ENCODE measurements at places on chromosomes 4 and X.

DNA sequence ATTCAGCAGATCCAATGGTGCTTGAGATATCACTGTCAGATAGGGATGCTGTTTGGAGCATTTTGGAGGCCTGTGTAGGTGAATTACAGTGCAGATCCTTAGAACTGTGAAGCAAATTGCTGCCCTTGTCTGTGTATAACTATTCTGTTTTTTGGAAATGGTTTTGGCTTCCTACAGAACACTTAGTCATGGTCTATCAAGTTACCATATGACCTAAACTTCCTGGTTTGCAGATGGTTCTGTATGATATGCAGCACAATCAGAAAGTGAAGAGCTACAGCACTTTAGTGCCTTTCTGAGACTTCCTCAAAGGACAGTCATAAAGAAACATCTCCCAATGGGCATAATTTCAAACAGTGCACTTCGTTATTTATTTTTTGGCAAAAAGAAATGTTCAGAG, 688.6 kb downstream of the SH3BGRL start:
- no peak for DNase-seq

- no peak for DNase-seq
Observed at GRCh38 chr4:138050601-138051000, 191.5 kb downstream of the SLC7A11 start.

DNA sequence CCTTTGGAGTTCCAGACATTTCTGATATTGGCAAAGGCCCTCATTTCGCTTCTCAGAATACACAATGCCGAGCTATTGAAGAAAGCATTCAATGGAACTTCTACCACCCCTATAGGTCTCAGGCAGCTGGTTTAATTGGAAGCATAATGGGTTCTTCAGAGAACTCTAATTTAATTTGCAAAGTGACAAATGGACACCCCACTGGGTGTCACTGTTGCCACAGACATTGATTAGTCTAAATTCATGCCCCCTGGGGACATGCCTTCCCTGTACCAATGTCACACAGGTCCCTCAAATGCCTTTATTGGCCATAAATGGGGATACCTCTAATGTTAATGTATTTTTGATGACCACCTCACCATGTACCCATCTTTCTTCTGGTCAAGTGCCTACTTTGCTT, 22.9 kb upstream of the TMEM255A start:
- no peak for DNase-seq

DNA sequence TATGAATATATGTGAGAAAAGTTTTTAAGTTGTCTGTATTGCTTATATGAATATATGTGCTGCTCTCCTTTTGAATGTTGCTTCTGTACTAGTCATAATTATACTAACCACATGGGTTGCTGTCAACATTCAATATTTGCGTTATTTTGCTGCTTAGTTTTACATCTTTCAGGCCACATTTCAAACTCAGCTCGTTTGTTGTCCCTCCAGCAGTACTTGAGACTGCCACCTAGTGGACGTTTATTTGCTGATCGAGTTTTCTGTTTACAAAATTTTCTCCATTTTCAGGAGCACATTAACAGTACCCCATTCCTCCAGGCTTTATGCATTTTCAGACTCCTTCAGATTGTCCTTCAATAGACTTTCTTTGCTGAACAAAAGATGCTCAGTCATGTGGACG, 75.8 kb downstream of the NUDT11 start:
- no peak for DNase-seq

DNA sequence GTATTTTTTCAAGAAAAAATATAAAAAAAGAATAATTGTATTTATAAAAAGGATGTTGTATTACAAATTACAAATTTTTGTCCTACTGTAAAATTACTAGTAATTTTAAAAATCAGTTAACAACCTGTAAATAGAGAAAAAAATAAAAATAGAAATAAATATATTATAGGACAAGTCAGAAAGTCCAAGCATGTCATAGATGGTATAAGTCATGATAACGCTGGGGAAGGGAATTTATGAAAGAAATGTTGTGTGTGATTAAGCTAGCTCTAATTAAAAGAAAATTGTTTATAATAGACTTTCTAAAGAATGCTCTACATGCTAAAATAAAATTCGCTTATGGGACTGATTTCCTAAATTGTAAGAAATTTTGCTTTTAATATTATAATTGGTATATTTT, 2329.9 kb downstream of the ARAP2 start:
- no peak for DNase-seq

GRCh38 chr4:38920677-38921076, 53.1 kb downstream of the FAM114A1 start:
- DNase-seq, result no peak

GRCh38 chrX:135516376-135516775, 4.1 kb upstream of the INTS6L start:
- no peak for DNase-seq

GRCh38 chr4:95545546-95545945, 3.2 kb downstream of the UNC5C start:
- DNase-seq, result no peak

DNA sequence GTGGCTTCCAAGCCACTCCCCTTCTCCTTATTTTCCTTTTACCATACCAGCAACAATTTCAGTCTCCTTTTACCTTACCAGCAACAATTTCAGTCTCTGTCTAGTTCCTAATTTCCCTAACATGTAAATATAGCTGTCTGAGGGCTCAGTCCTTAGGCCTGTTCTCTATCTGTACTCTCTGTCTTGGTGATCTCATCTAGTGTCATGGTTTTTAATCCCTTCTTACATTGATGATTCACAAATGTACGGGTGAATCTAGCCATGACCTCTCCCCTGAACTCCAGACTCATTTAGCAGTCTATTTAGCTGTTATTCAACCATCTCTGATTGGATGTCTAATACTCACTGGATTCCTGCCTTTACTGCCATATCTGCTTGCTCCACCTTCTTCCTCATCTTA, 7.2 kb downstream of the IL15 start:
- no peak for DNase-seq

- no peak for DNase-seq
Observed at GRCh38 chrX:113699939-113700338, 859.3 kb upstream of the AMOT start.

DNA sequence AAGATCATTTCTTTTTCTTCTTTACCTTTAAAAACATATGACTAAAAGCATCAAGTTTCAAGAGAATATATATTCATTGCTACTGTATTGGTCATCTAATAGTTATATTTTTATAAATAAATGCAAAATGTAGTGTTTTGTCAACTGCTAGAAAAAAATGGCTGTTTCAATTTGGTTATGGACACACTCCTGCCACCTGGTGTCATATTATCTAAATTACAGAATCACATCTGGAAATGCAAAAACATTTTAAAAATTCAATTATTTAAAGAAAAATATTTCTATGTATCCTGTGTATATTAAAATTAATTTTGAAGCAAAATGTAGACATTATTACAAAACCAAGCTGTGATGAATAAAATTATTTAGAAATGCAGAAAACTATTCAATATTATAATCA, 329.4 kb upstream of the PCDH18 start:
- no peak for DNase-seq

DNA sequence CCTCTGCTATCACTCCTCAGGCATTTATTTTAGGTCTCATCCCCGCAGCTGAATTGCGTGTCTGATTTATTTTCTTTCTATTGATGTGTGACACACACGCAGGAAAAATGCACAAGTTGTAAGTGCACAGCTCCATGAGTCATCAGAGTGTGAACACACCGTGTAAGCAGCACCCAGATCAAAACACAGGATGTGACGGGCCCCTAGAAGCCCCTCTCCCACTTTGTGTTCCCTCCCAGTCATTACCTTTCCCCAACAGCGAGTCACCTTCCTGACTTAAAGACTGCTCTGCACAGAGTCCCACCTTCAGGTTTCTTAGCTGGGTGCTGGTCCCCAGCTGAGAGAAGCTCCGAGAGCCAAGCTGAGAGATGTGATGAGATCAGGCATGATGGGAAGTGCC, 436.7 kb downstream of the MID1IP1 start:
- DNase-seq, result no peak

DNA sequence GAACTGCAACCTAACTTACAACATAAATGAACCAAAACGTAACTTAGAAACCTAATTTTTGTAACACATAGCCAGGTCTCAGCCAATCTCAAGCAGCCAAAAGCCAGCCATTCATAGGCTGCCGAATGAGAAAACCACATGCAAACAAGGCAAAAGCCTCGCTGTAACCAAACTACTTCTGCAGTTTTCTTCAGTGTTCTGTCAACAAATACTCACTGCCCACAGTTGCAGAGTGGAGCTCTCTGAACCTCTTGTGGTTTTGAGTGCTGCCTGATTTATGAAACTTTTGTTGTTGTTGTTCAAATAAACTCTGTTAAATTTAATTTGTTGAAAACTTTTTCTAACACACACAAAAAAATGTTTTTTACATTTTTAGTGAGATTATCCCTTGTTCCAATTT, 251.2 kb downstream of the PAPSS1 start:
- DNase-seq, result no peak

- DNase-seq, result no peak
Observed at GRCh38 chrX:31165241-31166035, 93.6 kb upstream of the FTHL17 start.

GRCh38 chr4:67468830-67469229, 76.5 kb downstream of the CENPC start:
- no peak for DNase-seq

DNA sequence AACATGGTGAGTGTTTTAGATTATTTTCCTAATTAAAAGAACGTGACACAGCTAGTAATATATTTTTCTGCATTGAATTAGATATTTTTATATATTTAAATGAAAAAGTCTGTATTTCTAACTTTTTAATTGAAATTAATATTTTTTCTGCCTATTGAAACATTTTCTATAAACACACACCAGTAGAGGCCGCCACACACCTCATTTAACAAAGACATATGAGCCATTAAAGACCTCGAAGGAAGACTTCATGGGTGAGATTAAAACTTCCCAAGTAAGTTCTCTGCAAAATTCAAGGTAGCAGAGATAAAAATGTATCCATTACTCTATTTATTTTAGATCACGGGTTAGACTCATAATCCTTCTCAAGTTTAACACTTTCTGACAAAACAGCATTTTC, 8.3 kb downstream of the SLITRK2 start:
- no peak for DNase-seq

DNA sequence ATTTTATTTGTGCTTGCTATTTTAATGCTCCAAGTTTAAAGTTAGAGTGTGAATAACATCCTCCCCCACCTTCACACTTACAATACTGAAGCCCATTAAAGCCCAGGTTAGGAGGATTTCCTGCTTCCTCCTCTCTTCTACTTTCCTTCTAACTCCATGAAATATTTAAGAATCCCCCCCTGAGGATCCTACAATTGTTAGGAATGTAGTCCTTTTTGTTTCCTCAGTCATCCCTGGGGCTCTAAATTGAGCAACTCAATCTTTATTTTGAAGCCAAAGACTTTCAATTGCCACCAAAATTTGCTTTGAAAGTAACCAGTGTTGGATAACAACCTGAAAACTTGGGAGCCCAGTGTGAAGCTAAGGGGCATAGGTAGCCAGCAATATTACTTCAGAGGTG, 276.9 kb downstream of the FAM47A start:
- DNase-seq, result no peak

DNA sequence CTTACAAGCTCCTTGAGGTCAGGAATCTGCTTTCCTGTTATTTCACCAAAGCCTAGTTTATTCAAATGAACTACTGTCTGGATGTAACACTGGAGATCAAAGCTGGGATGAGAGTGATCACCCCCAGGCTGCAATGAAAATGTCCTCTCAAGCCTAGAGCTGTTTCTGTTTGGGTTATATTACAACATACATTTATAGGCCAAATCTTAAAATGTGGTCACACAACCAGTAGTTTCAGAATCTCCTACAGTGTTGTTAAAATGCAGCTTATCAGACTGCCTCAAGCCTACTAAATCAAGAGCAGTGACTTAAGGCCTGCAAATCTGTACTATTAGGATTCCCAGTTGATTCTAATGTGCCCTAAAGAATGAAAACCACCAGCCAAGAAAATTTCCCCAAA, 207.5 kb downstream of the PAPSS1 start:
- no peak for DNase-seq

All from GM12891 (cell line).